ENCODE measurements at places on chromosomes 16 and 17. TPM values are rescaled to one million over a fixed set of nuclear protein-coding genes. Genes with fewer than 3 reads are reported as not detected.

KRT17 gene
- total RNA-seq = not detected

LITAFD gene
- total RNA-seq = not detected

ASGR2 gene
- not detected for total RNA-seq

CLDN7 gene
- total RNA-seq = 1,162 TPM

WFIKKN2 gene
- total RNA-seq = not detected

PABPN1L gene
- total RNA-seq = not detected

GLG1 gene
- 77.0 TPM for total RNA-seq

OR1A1 gene
- not detected for total RNA-seq

ATMIN gene
- 24.7 TPM for total RNA-seq

FOXF1 gene
- 17.9 TPM for total RNA-seq

GRCh38 chr17:17200831-17201230 is 5.3 kb downstream of the PLD6 start:
- DNase-seq = peak; percentile 38

DNA sequence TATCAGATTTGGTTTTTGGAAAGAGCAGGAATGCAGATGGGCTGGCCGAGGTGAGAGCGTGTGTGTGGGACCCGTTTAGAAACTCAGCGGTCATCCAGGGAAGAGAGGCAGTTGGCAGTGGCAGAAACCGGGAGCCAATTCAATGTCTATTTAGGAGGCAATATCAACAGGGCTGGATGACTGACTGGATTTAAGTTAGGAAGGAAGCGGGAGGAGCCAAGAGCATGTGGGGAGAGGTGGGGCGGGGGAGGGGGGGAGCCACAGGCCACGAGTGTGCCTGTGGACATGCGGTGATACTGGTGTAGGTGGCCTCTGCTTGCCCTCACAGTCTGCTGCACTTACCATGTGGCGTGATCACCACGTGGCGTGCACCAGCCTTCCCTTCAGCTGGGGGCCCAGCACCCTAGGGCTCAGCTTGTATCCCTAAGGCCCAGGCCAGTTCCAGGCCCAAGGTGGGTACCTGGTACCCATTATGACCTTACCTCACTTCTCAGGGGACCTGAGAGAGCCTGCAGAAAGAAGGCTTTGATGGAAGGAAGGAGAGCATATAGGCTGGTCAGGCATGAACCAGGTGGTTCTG is 10.8 kb upstream of the TPPP3 start:
- DNase-seq = no peak

GRCh38 chr16:70388006-70388680 is 41.4 kb downstream of the DDX19A start:
- no peak for DNase-seq

GRCh38 chr16:6574146-6574545 is 758.5 kb upstream of the RBFOX1 start:
- DNase-seq = no peak

- DNase-seq = no peak
Observed at GRCh38 chr16:48029768-48030167, 126.0 kb downstream of the ABCC12 start.

- DNase-seq = no peak
Observed at GRCh38 chr16:77873066-77873465, 84.7 kb downstream of the VAT1L start.

- DNase-seq = no peak
Observed at GRCh38 chr17:81523402-81524038, 4.7 kb upstream of the FSCN2 start.

DNA sequence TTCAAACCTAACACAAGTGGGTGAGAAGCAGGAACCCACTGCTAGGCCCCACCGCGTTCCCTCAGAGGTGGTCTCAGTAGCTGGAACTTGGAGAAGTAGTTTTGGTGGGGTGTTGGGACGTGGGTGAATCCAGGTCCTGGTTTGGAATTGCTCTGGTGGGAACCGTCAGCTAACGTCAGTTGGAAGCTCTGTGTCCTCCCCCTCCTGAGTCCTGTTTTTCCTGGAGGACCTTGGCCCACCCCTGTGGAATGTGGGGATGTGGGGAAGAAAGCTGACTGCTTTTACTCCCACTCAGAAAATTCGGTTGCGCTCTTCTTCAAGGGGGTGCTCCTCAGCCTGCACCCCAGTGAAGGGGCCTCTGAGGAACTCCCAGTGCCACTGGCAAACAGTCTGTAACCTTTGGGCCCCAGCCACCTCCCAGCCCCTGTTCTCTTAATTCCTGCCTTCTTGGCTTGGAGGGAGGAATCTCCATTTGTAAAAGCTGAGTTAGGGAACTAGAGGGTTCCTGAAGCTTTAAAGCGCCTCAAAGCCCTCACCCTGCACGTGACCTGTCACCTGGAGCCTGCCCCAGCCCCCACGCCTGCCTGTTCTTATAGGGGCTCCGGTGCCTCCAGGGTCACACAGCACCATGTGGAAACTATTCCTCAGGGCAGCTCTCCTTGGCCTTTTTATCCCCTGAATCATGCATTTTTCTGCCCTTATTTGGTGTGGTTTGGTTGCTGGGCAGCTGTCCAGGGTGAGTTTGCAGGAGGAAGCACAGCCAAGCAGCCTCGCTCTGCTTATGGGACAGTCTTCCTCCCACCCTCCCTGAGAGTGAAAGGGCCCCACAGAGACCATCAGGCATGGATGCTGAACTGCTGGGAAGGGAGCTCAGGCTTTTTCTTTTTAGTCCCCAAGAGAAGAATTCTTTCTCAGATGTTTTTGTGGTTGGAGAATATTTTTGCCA is 16.2 kb upstream of the NAGLU start:
- DNase-seq = peak; percentile 85

GRCh38 chr16:73177729-73178295 is 129.9 kb upstream of the ZFHX3 start:
- no peak for DNase-seq

- DNase-seq = no peak
Observed at GRCh38 chr16:78576941-78577340, 477.5 kb downstream of the WWOX start.

DNA sequence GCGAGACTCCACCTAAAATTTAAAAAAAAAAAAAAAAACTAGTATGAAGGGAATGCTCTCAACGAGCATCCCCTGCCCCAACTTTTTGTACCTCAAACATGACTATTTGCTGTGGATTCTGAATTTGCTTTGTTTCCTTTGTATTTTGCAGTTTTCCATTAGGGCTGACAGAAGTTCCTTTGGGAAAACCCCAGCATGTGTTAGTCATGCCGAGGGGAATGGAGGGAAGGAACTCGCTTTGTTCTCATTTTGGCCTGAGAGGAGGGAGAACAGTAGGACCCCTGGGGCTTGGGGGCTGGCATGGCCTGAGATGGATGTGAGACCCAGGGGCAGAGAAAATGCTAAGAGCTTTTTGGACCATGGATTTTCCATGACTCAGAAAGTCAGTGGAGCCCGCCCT is 20.5 kb downstream of the KRT9 start:
- no peak for DNase-seq

GRCh38 chr16:35931722-35932121 is 2472.3 kb downstream of the TP53TG3F start:
- DNase-seq = no peak

GRCh38 chr17:676060-676700 is 38.5 kb downstream of the VPS53 start:
- DNase-seq = no peak

DNA sequence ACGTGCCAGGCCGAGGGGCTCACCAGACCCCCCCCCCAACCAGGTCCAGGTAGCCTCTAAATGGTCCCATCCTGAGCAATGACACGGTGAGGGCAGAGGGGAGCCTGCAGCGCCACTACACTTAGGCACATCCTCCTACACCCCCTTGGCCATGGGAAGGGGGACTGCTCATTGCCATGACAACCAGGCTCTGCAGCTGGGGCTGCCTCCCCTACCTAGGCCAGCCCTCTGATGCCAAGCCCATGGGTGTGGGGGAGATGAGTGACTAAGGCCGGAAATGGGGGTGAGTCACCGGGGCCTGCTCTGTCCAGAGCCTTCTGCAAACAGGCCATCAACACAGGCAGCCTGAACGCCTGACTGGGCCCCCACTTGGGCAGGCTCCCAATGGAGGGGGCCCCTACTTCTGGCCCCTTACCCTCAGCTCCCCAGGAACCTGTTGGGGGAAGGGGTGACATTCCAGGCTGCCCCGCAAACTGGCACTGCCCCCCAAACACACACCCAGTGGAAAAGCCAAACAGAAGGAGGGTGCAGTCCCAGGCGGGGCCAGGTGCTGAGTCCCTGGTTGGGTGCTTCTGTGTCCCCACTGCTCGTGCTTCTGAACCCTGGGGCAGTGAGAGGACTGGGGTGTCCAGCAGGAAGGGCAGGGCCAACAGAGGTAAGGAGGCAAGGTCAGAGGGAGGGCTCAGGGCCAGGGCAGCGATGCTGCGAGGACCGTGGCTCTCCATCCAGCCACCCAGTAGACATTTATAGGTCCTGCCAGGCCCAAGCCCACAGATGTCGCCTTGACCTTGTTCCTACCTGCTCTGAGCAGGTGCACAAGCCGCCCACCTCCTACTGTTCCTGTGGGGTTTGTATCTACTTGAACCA is 8.2 kb downstream of the PLCD3 start:
- peak; percentile 82 for DNase-seq

DNA sequence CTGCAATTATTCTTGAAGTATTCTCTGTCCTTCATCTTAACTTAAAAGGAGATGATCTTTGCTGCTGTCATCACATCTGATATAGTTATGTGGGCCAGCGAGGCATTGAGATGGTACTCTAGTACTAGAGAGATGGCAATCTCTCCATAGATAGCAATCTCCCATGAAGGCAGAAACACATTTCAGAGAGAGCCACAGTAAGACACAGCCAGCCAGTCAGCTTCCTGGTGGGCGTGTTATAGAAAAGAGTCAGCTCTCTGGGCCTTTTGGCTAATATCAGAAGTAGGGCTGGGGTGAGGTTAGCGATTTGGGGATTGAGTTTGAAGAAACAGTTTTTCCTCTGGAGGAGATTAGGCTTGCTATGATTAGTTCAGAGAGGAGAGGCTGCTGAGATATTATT is 22.6 kb upstream of the EFCAB13 start:
- no peak for DNase-seq

DNA sequence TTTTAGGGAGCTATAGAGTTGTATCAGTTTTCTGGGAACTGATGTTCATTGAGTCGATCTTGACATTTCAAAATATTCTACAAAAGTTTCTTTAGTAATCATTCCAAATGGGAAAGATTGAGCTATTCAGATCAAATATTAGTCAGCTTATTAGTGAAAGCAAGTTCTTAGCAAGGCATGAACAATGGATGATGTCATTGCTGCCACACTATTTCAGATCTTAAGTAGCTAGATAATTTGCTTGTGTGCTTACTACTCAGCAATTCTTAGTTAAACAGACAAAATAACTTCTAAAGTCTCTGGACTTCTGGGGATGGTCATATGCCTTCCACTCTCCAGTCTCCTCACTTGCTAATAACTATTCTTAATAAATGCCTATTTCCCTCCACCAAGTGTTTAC is 69.0 kb upstream of the CDH8 start:
- no peak for DNase-seq

DNA sequence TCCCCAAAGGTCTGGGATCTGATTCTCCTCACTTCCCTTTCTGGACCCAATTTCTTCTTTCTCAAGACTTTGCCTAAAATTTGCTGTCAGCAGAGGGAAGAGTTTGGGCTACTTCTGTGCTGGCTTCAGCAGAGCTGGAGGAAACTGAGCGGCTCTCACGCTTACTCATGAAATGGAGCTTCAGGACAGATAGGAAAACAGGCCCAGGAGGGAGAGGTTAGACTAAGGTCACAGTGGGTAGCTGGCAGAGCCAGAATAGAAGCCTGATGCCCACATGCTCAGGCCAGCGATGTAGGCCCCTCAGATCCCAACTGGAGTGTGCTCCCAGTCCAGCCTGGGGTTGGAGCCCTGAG is 593 bp downstream of the SLC38A7 start:
- no peak for DNase-seq

DNA sequence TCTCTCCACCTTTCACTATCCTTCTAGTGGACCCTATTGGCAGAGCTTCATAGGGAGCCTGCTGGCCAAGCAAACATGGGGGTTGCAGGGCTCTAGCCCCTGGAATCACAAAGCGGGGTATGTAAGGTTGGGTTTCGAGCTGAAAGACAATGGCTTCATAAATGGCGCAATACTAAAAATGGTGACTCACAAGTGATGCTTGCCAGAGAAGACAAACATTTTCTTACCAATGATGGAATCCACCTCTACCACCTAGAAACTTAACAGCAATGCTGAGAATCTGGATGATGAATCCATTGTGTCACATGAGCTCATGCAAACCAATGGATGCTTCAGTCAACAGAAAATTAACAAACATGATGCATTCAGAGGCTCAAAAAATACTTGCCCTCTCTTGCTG is 375.3 kb upstream of the PSMD7 start:
- DNase-seq = no peak

- no peak for DNase-seq
Observed at GRCh38 chr16:66639091-66639885, 34.8 kb downstream of the CMTM3 start.

DNA sequence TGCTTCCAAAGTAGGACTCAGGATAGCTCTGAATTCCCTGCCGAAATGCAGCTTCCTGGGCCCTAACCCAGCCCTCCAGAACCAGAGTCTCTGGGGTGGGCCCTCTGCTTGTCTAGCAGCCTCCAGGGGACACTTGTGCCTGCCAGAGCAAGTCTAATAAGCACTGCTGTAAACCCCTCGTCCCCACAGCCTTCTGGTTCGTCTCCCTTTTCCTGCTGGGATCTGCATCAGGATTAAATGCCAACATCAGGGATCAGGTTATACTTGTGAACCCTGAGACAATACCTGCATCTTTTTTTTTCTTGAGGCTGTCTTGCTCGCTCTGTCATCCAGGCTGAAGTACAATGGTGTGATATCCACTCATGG is 282.0 kb downstream of the SEC14L1 start:
- no peak for DNase-seq

DNA sequence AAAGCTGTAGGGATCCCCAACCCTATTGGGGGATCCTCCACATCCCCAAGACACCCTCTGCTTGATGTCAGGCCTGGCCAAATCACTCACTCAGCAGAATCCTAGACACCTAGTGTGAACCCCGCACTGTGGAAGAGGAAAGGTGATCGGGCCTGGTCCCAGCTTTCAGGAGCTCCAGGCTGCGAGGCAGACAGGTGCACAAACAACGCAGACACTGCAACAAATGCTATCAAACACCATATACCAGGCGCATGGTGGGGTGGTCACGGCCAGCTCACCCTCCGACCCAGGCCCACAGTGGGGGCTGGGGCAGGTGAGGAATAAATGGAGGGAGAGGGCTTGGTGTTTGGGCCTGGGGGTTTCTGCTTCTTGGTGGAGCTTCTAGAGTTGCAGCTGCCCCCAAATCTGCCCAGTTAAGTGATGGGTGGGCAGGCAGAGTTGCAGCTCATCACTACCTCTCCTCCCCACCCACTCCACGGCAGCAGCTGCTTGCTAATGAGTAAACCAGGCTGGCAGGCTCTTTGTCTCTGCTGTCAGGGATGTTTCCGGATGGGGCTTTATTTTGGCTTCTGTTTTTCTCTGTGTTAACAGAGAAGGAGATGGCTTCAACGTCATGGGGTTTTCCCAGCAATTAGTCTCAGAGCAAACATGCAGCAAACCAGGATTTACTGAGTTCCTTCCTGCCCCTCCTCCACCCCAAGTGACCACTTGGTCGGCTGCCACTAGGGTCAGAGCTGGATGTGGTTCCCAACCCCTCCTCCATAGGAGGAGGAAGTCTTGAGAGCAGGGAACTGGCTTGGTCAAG is 46.6 kb downstream of the PECAM1 start:
- peak; percentile 55 for DNase-seq

- DNase-seq = peak; percentile 81
Observed at GRCh38 chr17:59848778-59849177, 44.0 kb downstream of the TUBD1 start.

Data from transverse colon (tissue), 4 donors.